Activated T-helper 9 cell treated with anti-CD3 and anti-CD28 coated beads, Interleukin-2, amount 50 U/mL, for 16 hours (primary cell): ENCODE measurements at places on chromosomes 7 and 10.

DNA sequence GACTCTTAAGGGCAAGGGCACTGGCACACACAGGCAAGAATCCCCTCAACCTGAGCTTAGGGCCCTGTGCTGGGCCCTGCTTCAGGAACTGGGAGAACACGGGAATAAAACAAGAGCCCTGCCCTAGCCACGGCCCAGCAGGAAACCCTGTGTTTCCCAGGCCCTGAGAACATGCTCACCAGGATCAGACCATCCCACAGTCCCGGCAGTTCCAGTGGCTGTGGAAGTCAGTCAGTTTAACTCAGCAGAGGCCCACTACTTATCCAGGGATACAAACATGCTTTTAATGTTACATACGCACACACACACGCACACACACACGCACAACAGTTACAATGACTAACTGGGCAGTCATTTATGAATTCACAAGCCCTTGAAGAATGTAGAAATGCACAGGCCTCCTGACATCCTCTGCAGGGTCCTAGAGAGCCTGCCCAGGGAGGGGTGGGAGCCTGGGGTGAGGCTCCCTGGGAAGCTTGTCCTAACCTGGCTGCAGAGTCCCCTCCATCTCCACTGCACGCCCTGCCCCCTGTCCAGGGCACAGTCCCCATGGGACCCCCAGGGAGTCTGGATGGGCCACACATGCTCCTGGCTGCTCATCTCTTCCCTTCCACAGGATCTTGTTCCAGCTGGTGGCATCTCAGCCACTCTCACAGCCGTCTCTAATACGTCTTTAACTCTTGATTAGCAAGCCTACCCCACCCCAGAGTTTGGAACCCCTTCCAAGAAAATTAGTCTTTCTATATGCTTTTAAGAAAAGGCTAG is 97.6 kb downstream of the TCERG1L start:
- DNase-seq: no peak

DNA sequence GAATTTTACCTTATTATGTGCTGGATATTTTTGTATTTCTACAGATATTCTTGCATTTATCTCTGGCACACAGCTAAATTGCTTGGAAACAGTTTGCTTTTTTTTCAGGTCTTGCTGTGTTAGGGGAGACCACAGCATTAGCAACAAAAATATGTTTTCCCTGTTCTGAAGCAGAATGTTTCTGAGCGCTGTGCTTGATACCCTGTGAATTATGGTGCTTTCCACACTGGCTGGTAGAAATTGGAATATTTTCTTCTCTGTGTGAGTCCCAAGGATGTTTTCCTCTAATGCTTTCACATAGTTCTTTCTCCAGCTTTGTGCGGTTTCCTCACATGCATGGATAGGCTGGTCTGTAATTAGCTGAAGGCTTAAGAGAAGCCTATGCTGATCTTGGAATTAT is 651.6 kb upstream of the IGFBP3 start:
- no peak for DNase-seq

- no peak for DNase-seq
Measured at GRCh38 chr10:6769704-6770417, 189.8 kb upstream of the PRKCQ start.

GRCh38 chr10:100522107-100522801 is 2.6 kb upstream of the SEC31B start:
- DNase-seq: no peak

DNA sequence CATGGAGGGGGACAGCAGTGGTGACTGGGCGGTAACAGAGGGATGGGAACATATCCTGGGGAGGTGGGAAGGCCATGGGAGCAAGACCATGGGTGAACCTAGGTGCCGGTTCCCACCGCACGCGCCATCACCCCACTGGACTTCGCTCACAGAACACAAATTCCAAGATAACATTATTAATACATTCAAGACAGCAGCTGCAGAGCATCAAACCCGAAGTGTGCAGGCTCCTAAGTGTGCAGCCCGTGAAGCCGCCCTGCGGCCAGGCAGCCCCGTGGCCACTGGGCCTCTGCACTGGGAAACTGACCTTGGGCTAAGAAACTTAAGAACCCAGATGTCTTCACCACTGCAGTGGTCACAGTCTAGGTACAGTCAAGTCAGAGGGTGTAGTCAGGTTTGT is 42.8 kb upstream of the ZRANB1 start:
- no peak for DNase-seq

GRCh38 chr7:24201226-24201625 is 82.8 kb upstream of the NPY start:
- DNase-seq: no peak

- no peak for DNase-seq
Measured at GRCh38 chr7:39526666-39527065, 39.5 kb upstream of the YAE1 start.
